ENCODE measurements at places on chromosomes 6 and 20.

- DNase-seq = no peak
These were observed 40.5 kb downstream of the CFAP61 start for GRCh38 chr20:20092827-20093226.

GRCh38 chr6:13504611-13505344 lies 17.4 kb upstream of the GFOD1 start:
- DNase-seq = no peak

DNA sequence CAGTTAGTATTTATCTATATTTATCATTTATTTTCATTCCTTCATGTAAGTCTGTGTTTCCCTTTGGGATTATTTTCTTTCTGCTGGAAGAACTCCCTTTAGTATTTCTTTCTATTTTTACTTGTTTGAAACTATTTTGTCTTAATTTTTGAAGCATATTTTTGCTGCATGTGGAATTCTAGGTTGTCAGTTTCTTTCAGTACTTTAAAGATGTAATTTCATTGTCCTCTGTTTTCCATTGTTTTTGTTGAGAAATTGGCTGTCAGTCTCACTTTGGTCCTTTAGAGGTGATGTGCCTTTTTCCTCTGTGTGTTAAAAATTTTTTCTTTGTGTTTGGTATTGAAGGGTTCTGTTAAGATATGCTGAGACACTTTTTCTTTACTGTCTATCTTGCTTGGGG lies 17.1 kb downstream of the RNF182 start:
- no peak for DNase-seq

- DNase-seq = no peak
These were observed 253.1 kb downstream of the LY86 start for GRCh38 chr6:6841571-6841970.

- DNase-seq = no peak
These were observed 7.7 kb downstream of the HLA-B start for GRCh38 chr6:31349301-31349700.

DNA sequence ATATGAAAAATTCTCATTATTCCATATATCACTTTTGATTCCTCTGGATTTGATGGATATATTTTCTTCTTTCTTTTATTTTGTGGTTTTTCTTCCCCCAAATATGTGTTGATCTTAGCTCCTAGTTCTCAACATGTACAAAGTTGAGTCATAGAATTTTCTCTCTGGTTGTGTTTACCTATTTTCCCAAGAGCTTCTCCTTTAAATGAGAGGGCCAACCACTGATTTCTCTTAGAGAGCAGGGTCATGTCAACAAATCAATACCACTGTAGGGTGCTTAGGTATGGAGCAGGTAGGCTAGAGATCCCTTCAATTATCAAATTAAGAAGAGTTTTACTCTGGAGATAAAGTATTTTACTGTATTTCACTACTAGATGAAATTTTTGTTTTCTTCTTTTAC lies 145.7 kb downstream of the BMP5 start:
- no peak for DNase-seq

GRCh38 chr6:125931733-125932450 lies 24.7 kb upstream of the HINT3 start:
- no peak for DNase-seq

- DNase-seq = peak; percentile 57
These were observed 715 bp downstream of the SOX12 start for GRCh38 chr20:325889-326644.

DNA sequence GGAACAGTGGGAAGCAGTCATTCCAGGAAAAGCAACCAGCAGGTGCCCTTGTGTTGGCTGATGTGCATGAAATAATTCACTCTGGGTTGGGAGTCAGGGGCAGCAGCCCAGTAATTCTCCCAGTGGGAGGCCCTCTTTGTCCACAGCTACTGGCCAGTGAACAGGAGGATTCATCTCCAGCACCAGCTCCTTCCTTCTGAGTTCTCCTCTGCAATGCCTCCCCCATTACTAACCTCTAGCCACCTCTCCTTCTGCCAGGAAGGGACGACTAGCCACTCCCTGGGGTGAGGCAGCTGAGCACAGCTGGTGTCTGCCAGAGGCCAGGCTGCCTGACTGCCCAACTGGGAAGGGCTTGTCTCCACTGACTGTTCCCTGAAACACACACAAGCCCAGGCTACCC lies 12.5 kb upstream of the R3HDML start:
- no peak for DNase-seq

DNA sequence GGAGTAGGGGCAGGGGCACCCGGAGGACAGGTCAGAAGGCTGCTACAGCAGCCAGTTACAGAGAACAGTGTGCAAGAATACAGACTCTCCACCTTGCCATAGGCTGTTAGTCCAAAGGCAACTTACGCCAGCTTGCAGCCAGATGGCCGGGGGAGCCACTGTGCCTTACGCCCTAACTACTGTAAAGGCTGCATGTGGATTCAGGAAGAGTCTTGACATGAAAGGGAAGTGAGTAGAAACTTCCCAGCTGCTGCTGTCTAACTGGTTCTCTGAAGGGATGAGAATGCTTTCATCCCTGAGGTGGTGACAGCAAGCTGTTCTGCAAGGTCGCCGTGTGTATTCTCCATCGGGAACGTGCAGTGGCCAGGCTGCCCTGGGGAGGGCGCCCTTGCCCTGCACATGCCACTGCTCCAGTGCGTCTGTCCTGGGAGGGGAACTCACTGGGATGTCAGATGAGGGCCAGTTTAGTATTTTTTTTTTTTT lies 46.1 kb downstream of the LYRM4 start:
- DNase-seq = no peak

DNA sequence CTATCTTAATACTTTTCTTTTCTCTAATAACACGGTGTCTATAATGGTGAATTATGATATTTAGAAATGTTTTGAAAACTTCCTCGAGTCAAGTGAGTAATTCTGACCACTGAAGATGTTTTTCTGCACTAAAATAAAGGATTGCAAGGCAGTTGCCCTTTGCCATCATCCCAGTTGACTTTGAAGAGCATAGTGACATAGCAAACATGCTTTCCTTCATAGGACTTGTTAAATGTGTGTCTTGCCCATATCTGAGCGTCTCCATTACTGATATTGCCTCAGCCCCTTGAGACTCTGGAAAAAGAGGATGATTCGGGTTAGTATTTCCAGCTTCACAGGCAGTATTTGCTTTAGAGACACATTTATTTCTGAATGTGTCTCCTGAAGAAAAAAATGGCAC lies 125.2 kb upstream of the MCHR2 start:
- no peak for DNase-seq

- DNase-seq = no peak
These were observed 77.6 kb downstream of the TPBG start for GRCh38 chr6:82441047-82441855.

DNA sequence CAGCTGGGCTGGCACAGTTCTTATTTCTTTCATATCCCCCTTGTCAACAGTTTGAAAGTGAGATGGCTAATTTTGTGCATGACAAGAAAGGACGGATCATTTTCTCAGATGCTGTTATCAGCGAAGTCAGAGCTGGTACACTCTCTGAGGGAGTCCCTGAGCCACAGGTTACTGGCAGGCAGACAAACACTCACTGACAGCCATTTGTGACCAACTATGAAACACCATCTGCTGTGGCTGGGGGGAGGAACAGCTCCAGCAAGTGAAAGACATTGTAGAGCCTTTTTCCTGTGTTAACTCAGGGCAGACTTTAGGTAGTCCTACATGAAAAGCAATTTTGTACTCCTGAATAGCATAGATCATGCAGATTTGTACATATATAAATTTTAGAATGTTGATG lies 22.2 kb downstream of the OLIG3 start:
- no peak for DNase-seq
